ENCODE measurements at places on chromosomes 7 and 10. TPM values are rescaled to one million over a fixed set of nuclear protein-coding genes. Genes with fewer than 3 reads are reported as not detected.
A peak's percentile ranks its signal among the peaks of the same experiment; 100 is the strongest.

The CPXM2 gene
- 5.5 TPM for total RNA-seq

The GPER1 gene
- total RNA-seq: 13.7 TPM

The PARD3 gene
- 35.9 TPM for total RNA-seq

GRCh38 chr10:88195841-88196240 is 332.4 kb downstream of the PTEN start:
- no peaks in the 10 kb centered on the region for H3K27me3 ChIP-seq
- no peak overlapping the region for H3K27ac ChIP-seq
- no peak overlapping the region for H3K4me3 ChIP-seq
- no peaks in the 10 kb centered on the region for H3K4me1 ChIP-seq
- no peaks in the 10 kb centered on the region for H3K36me3 ChIP-seq
- no peak for DNase-seq

GRCh38 chr10:70163448-70163847 is 6.9 kb downstream of the SAR1A start:
- no peak for DNase-seq
- no peak overlapping the region for H3K27ac ChIP-seq
- H3K4me3 ChIP-seq: no peak overlapping the region
- H3K27me3 ChIP-seq: no peaks in the 10 kb centered on the region
- peaks cover 14% of the 10 kb centered on the region for H3K4me1 ChIP-seq

DNA sequence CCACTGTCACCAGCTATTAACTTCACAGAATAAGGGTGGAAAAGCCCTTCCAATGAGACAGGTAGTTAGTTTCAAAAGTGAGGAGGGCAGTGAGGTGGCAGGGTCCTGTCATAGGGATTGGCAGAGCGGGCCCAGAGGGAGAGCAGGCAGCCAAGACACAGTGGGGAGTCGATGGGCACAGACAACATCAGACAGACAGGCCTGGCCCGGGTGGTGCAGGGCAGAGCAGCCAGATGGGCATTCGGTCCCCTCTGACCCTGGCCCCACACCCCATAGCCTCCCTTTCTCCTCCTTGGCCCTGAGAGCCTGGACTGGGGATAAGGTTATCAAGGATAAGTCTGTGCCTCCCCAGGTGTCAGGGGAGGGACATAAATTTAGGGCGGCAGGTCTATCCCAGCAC is 31.4 kb upstream of the SMARCD3 start:
- H3K36me3 ChIP-seq: no peaks in the 10 kb centered on the region
- H3K27ac ChIP-seq: no peak overlapping the region
- H3K4me3 ChIP-seq: no peak overlapping the region
- DNase-seq: no peak

- no peak for DNase-seq
- no peaks in the 10 kb centered on the region for H3K36me3 ChIP-seq
- H3K27me3 ChIP-seq: no peaks in the 10 kb centered on the region
- H3K4me1 ChIP-seq: no peaks in the 10 kb centered on the region
These were observed 13.3 kb upstream of the PAPSS2 start for GRCh38 chr10:87646192-87646909.

GRCh38 chr7:65892161-65892560 is 19.3 kb downstream of the VKORC1L1 start:
- H3K27ac ChIP-seq: no peak overlapping the region
- H3K4me3 ChIP-seq: no peak overlapping the region
- H3K27me3 ChIP-seq: no peaks in the 10 kb centered on the region
- no peaks in the 10 kb centered on the region for H3K4me1 ChIP-seq
- no peak for DNase-seq

- DNase-seq: peak; percentile 35
- no peak overlapping the region for H3K4me3 ChIP-seq
- no peaks in the 10 kb centered on the region for H3K36me3 ChIP-seq
- H3K27me3 ChIP-seq: no peaks in the 10 kb centered on the region
- peaks cover 13% of the 10 kb centered on the region for H3K4me1 ChIP-seq
These were observed 290.9 kb downstream of the CRPPA start for GRCh38 chr7:16130111-16131110.

- no peaks in the 10 kb centered on the region for H3K36me3 ChIP-seq
- H3K4me3 ChIP-seq: no peak overlapping the region
- no peaks in the 10 kb centered on the region for H3K27me3 ChIP-seq
- no peak for DNase-seq
- H3K27ac ChIP-seq: no peak overlapping the region
These were observed 147.1 kb downstream of the PHF14 start for GRCh38 chr7:11120675-11121220.

- no peaks in the 10 kb centered on the region for H3K27me3 ChIP-seq
- H3K36me3 ChIP-seq: peaks cover 11% of the 10 kb centered on the region
- no peak for DNase-seq
- H3K27ac ChIP-seq: no peak overlapping the region
- peaks cover 28% of the 10 kb centered on the region for H3K4me1 ChIP-seq
These were observed 32.5 kb upstream of the FAM133B start for GRCh38 chr7:92622685-92623084.

DNA sequence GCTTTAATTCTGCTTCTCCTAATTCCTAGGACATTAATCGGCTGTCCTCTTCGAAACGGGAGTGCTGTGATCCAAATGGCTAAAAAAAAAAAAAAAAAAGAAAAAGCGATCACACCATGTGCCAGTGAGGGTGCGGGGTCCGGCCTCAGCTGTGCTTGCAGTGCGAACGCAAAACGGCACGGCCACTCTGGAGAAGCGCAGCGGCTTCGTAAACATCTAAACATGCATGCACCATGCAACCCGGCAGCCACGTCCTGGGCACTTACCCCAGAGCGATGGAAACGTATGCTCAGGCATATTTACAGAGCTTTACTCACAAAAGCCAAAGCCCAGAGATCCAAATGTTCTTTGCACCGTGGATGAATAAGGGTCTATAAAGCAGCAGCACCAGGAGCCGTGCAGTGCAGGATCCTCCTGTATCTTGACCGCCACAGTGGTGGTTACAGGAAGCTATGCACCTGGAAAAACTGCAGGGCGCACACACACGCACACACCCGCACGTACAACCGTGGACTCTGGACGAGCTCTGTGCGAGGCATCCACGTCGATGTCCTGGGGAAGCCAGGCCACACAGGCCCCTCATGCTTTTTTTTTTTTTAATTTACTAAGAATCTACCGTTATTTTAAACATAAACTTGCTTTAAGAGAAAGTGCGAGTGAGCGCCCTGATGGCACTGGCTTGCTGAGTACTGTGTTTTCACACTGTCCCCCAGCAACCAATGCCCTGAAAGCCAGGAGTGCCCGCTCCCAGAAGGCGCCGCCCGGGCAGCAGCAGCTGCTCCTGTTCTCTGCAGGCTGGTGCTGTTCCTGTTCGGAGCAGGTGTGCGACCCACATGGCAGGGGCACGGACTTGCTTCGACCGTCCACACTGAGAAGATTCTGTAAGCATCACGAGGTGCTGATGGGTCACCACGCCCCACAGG is 25.0 kb downstream of the GPER1 start:
- H3K27me3 ChIP-seq: no peaks in the 10 kb centered on the region
- no peak for DNase-seq
- H3K4me1 ChIP-seq: peaks cover 10% of the 10 kb centered on the region
- no peak overlapping the region for H3K27ac ChIP-seq

GRCh38 chr7:109901926-109902325 is 1189.0 kb upstream of the LRRN3 start:
- no peaks in the 10 kb centered on the region for H3K27me3 ChIP-seq
- DNase-seq: peak; percentile 39
- no peaks in the 10 kb centered on the region for H3K36me3 ChIP-seq
- no peaks in the 10 kb centered on the region for H3K4me1 ChIP-seq

- peaks cover 3% of the 10 kb centered on the region for H3K4me1 ChIP-seq
- no peak overlapping the region for H3K4me3 ChIP-seq
- no peaks in the 10 kb centered on the region for H3K36me3 ChIP-seq
- no peak for DNase-seq
These were observed 4.2 kb upstream of the CCM2 start for GRCh38 chr7:44995555-44996493.

DNA sequence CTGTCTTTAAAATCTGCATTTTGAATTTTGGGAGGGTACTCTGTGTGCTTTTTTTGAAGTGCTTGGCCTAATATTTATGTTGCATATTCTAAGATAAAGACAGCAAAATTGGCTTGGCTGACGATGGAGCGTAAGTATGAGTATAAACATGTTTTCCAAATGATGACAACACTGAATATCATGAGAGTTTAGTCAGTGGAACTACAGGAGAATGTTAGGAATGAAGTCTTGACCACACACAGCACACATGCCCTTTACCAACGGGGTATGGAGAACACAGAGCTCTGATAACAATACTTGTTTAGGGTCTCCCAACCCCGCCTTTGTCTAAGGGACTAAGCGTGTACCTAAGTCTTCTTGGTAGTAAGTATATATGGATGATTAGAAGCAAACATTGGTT is 253.9 kb upstream of the FZD8 start:
- H3K27ac ChIP-seq: no peak overlapping the region
- no peaks in the 10 kb centered on the region for H3K27me3 ChIP-seq
- no peaks in the 10 kb centered on the region for H3K4me1 ChIP-seq
- no peaks in the 10 kb centered on the region for H3K36me3 ChIP-seq

DNA sequence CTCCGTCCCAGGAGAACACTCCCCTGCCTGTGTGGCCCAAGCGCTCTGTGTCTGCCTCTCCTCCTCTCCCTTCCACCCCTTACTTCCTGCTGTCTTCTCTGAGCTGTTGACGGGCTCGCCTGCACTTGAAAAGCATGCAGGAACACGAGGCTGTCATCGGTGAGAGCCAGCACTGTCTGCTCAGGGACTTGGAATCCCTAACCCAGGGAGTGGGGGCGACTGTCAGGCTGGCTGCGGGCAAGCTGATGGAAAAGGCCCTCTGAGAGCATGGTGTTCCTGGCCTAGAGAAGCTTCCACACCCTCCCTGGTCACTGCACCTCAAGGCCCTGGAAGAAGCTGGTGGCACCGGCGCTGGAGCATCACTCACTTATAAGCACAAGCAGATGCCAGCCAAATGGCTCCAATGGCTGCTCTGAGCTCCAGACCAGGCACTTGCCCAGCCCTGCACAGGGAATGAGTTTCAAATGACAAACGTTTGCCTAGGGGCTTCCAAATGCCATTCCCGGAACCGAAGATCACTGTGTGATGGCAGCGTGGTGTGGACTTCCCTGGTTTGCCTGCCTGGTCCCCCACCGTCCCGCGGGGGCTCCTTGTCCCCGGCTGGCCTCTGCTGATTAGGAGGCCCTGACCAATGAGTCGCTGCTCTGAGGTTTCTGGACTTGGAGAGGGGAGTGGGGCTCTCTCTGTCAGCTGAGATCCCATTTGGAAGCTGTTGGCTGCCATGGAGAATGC is 56.7 kb upstream of the EBF3 start:
- no peak overlapping the region for H3K4me3 ChIP-seq
- H3K27ac ChIP-seq: peak overlapping the region; percentile 42
- no peaks in the 10 kb centered on the region for H3K36me3 ChIP-seq
- H3K27me3 ChIP-seq: no peaks in the 10 kb centered on the region
- DNase-seq: no peak

- H3K36me3 ChIP-seq: peaks cover 10% of the 10 kb centered on the region
- no peak overlapping the region for H3K4me3 ChIP-seq
- H3K27me3 ChIP-seq: no peaks in the 10 kb centered on the region
- DNase-seq: no peak
These were observed 49.9 kb downstream of the BLVRA start for GRCh38 chr7:43808410-43808809.

DNA sequence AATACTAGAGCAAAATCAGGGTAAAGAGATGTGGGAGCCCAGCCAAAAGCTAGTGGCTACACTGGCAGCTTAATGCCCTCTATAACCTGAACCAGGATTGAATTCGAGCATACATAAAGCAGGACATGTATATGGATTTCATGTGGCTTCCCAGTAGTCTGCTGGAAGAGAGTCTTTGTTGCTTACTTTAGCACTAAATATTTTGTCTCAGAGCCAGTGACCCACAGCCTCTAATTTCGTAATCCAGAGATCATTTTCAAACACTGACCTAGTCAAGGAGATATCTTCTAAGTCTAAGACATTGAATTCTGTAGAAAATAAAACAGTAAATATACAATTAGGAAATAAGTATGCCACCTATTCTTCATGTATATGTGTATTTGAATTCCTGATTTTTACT is 64.2 kb upstream of the GNAI1 start:
- no peaks in the 10 kb centered on the region for H3K4me1 ChIP-seq
- DNase-seq: no peak
- H3K27me3 ChIP-seq: no peaks in the 10 kb centered on the region
- no peak overlapping the region for H3K4me3 ChIP-seq
- no peak overlapping the region for H3K27ac ChIP-seq

- no peak for DNase-seq
- H3K27ac ChIP-seq: no peak overlapping the region
- no peak overlapping the region for H3K4me3 ChIP-seq
- no peaks in the 10 kb centered on the region for H3K27me3 ChIP-seq
- peaks cover 11% of the 10 kb centered on the region for H3K4me1 ChIP-seq
These were observed 86.5 kb downstream of the ARID5B start for GRCh38 chr10:61987951-61988379.

DNA sequence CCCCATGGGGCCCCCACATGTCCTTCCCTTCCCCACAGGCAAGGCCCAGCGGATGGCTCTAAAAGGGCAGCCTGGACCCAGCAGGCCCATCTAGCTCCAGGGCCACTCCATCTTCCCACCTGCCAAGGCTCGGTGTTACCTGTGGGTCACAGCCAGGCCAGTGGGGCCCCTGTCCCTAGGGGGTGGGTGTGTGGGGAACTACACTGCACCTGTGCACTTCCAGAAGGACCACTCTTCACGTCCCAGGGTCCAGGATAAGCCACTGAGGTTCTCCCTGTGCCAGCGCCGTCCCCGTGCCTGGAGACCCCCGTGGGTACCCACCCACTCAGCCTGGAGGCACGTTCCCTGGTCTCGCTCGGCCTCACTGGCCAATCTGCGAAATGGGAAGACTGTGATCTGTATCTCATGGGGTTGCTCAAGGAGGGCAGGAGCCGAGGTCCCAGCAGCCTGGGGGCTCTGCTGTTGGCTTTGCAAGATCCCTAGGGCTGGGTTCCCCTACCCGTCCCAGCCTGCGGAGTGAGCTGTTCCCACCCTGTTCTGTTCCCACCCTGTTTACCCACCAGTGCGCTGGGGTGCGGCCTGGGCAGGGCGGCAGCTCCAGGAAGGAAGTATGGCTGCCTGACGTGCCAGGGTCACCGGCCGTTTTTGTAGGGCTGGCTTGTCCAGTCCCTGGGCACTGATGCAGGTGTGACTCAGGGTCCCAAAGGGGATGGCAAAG is 4.6 kb downstream of the PWWP2B start:
- no peaks in the 10 kb centered on the region for H3K36me3 ChIP-seq
- no peak overlapping the region for H3K4me3 ChIP-seq
- H3K27ac ChIP-seq: no peak overlapping the region
- H3K4me1 ChIP-seq: peaks cover 7% of the 10 kb centered on the region

- no peak overlapping the region for H3K4me3 ChIP-seq
- no peaks in the 10 kb centered on the region for H3K36me3 ChIP-seq
- H3K27ac ChIP-seq: peak overlapping the region; percentile 11
- no peak for DNase-seq
- H3K27me3 ChIP-seq: no peaks in the 10 kb centered on the region
These were observed 188.2 kb downstream of the SKIDA1 start for GRCh38 chr10:21337171-21337792.

- H3K27me3 ChIP-seq: no peaks in the 10 kb centered on the region
- no peak for DNase-seq
- no peak overlapping the region for H3K4me3 ChIP-seq
- no peaks in the 10 kb centered on the region for H3K36me3 ChIP-seq
- peaks cover 50% of the 10 kb centered on the region for H3K4me1 ChIP-seq
These were observed 229.8 kb downstream of the DNAJB6 start for GRCh38 chr7:157566631-157567006.
